ENCODE measurements at places on chromosomes 6 and 20.

- no peak for DNase-seq
Observed at GRCh38 chr6:3523271-3523670, 66.4 kb upstream of the SLC22A23 start.

- no peak for DNase-seq
Observed at GRCh38 chr6:167401525-167402194, 76.8 kb downstream of the TTLL2 start.

DNA sequence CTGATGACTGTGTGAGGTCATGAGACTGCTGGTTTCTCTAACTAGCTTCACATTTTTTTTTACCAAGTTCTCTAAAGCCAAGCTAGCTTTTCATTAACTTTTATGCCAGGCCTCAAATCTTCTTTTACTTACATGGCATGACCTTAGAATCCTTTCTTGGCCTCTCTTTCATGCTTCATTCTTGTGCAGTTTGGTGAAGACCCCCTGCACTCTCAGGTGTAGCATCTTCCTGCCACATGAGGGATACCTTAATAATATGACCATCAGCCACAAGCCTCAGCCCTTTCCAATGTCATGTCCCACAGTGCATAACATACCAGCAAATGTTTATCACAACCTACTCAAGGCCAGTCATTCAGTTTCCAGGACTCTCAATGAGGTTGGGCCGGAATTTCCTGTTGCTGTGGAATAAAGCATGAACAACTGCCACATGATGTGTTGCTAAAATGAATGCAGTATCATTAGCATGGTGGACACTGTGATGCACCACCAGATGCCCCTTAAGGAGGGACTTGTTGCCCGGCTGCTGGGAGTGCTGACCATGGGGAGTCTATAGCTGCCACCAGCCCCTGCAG is 72.2 kb downstream of the RIN2 start:
- no peak for DNase-seq

GRCh38 chr20:21262812-21263211 is 40.3 kb upstream of the XRN2 start:
- no peak for DNase-seq

DNA sequence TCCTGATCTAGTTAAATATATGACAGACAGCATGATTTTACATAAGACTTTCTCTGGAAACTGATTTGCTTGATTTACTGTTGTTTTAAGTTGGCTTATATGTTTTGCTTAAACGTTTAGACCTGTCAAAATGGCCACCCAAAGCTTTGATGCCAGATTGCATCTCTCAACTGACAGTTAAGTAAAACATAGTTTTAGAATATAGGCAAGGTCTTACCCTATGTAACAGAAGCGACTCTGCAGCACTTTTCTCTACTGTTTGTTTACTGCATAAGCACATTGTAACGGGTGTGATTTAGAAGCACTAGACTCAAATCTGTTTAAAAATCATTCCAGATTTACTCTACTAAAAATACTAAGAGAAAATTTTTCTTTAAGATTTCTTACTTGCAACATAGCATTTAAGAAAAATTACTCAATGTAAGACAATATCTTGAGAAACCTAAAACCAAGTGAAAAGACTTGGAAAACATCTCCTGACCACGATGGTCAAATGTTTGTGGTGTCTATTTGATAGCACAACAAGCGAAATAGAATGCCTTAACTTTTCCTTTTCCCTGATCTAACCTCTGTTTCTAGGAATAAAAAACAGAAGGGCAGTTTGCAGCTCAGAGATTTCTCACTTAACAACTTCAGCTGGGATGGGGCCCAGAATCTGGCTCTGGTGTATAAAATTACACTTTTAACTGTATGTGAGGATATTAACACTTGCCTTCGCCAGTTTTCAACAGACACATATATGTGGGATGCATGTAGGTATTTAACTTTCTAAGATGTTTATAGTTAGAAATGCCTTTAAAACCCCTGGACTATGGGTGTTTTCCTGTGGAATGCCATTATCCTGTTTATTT is 47.4 kb downstream of the AIG1 start:
- DNase-seq = no peak

GRCh38 chr20:50788045-50788991 is 6.5 kb upstream of the BCAS4 start:
- DNase-seq = no peak

DNA sequence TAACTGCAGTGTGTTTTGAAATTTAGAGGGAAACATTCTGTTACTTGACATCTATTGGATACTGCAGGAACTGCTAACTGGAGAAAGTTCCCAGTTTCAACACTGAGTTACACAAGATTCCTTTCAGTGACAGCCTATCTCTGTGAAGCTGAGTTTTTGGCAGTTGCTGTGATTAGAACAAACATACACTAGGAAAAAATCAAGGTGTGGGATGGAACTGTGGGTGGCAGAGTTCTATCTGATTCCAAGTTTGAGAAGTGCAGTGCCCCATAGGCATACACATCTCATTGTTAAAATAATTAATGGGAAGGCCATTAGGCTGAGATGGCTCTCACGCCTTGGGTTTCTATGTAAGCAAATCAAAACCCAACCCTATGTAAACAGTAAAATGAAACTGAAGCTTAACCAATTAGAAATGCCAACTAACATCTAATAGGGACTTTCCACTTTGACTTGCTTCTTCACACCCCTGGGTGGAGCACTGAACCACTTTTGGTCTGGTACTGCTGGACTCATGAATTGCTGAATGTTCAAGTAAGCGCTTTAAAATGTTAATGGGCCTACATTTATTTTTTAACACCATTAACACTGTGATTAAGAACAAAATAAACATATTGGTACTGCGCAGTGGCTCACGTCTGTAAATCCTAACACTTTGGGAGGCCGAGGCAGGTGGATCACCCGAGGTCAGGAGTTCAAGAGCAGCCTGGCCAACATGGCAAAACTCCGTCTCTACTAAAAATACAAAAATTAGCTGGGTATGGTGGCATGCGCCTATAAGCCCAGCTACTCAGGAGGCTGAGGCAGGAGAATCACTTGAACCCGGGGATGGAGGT is 55.2 kb upstream of the TBC1D7 start:
- DNase-seq = no peak

- no peak for DNase-seq
Observed at GRCh38 chr20:14406495-14406894, 69.1 kb upstream of the FLRT3 start.

DNA sequence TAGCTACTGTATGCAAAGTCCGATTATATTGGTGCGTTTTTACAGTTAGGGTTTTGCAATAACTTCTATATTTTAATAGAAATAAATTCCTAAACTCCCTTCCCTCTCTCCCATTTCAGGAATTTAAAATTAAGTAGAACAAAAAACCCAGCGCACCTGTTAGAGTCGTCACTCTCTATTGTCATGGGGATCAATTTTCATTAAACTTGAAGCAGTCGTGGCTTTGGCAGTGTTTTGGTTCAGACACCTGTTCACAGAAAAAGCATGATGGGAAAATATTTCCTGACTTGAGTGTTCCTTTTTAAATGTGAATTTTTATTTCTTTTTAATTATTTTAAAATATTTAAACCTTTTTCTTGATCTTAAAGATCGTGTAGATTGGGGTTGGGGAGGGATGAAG is 13.7 kb upstream of the PLCG1 start:
- no peak for DNase-seq

GRCh38 chr6:1624851-1625781 is 15.4 kb downstream of the FOXC1 start:
- no peak for DNase-seq

- DNase-seq = no peak
Observed at GRCh38 chr6:159116343-159116742, 52.9 kb upstream of the FNDC1 start.
